ENCODE measurements at places on chromosomes 5 and 9. TPM values are rescaled to one million over a fixed set of nuclear protein-coding genes. Genes with fewer than 3 reads are reported as not detected.

DNA sequence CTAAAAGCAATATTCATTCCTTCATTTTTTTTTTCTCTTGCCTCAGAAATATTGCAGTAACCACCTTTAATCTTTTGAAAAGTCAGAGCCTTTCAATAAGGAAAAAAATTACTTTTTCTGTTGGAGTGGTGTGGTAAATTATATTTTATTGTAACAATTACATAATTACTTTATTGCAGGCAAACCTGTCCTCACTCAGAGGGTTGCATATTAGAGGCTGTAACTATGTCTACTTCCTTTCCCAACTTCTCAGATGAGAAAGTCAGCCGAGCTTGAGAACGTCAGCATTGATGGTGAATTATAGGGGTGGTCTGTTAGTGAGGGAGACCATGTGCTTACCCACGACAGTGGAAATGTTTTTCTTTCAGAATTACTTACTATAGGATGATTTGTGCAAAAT is 611.8 kb downstream of the KIF4B start:
- H3K27ac ChIP-seq: no peak overlapping the region
- no peak for DNase-seq
- peaks cover 38% of the 10 kb centered on the region for H3K27me3 ChIP-seq
- H3K4me3 ChIP-seq: no peak overlapping the region

DNA sequence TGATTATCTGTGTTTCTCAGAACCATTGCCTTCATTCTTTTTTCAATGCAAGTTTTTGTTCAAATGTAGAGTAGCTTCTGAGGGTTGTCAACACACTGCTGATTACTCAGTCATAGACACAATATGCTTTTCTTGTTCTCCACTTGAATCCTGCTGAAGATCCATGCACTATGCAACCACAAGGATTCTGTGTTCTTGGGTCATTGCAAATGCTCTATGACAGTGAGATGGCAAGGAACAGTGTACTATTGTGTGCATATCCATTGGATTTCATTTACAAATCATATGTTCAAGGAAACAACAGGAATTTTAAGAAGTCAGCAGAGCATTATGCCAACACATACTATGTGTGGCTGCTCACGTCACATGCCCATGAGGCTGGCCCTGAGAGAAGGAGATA is 1590.2 kb downstream of the EFNA5 start:
- no peaks in the 10 kb centered on the region for H3K27me3 ChIP-seq
- H3K4me1 ChIP-seq: no peaks in the 10 kb centered on the region
- no peaks in the 10 kb centered on the region for H3K36me3 ChIP-seq
- H3K27ac ChIP-seq: no peak overlapping the region
- no peak overlapping the region for H3K4me3 ChIP-seq

DNA sequence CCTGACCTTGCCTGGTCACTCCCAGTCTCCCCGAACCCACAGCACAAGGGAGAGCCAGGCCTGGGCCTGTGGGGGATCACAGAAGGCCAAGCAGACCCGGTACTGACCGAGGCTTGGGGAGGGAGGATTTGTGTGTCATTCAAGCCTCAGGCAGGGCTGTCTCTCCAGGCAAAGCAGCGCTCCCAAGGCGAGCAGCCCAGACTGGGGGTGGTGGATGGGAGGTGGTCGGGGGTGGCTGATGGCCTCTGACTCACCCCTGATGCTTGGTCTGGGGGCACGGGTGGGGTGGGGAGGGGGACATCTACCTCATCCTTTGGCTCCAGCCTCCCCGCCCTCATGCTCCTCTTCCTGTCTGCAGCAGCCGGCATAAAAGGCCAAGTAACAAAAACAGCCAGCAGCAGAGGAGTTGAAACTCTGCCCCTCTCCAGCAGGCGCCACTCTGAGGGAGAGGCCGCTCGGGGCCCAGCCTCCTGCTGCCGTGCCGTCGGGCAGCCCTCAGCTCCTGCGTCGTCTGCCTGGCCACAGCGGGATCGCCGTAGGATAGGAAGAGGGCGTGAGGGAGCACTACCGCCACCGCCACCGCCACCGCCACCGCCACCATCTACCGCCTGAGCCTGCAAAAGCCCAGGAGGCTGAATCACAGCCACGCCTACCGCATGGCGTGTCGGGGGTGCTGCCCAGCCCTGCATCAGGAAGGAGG is 166.0 kb downstream of the OLFM1 start:
- no peak overlapping the region for H3K27ac ChIP-seq
- H3K4me1 ChIP-seq: no peaks in the 10 kb centered on the region
- H3K36me3 ChIP-seq: no peaks in the 10 kb centered on the region
- no peak overlapping the region for H3K4me3 ChIP-seq
- H3K27me3 ChIP-seq: peaks cover 3% of the 10 kb centered on the region
- DNase-seq: no peak

DNA sequence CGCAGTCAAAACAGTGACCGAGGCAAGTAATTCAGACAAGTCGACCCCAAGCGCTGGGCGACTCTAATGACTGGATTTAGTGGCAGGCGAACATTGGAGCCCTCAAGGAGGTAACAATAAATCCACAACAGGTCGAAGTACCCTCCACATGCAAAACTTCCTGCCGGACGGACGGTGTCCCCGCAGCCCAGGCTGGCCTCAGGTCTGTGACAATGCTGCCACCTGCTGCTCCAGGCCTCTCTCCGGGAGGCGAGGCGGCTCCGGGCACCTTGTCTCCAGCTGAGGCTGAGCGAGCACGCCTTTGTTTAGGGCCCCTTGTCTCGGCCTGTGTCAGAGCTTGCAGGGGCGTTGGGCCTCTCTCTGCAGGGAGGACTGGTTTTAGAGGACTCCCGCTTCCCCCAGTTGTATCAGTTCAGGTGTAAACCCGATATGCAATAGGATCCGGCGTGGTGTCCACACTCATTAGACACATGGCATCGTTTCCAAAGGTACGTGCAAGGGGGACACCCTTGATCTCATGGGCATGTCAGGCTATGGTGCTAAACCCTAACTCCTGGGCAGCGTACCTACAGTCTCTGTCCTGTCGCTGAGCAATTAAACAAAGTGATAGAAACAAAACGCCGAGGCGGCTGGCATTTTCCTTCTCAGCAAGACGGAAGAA is 628.0 kb upstream of the ADAMTS16 start:
- peaks cover 4% of the 10 kb centered on the region for H3K27me3 ChIP-seq
- H3K4me3 ChIP-seq: no peak overlapping the region
- no peaks in the 10 kb centered on the region for H3K36me3 ChIP-seq

- no peak for DNase-seq
- H3K4me1 ChIP-seq: peaks cover 15% of the 10 kb centered on the region
- H3K36me3 ChIP-seq: no peaks in the 10 kb centered on the region
- no peak overlapping the region for H3K4me3 ChIP-seq
- peaks cover 11% of the 10 kb centered on the region for H3K27me3 ChIP-seq
- no peak overlapping the region for H3K27ac ChIP-seq
These were observed 21.7 kb upstream of the NRARP start for GRCh38 chr9:137323531-137324331.

DNA sequence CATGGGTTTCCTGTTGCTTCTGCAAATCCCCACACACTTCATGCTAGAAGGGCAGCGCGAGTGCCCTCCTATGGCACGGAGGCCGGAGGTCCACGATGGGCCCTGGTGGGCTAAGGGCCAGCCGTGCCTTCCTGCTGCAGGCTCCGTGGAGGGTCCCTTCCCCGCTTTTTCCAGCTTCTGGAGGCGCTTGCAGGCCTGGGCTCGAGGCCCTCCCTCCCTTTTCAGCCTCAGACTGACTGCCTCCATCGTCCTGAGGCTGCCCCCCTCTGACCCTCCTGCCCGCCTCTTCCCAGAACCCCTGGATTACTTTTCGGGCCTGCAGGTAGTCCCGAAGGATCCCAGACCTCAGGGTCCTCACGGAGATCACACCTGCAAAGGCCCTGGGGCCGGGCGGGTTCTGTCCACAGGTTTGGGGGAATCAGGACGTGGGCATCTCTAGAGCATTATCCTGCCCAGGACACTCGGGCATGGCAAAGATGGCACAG is 3.2 kb upstream of the TERT start:
- no peaks in the 10 kb centered on the region for H3K36me3 ChIP-seq
- no peak overlapping the region for H3K4me3 ChIP-seq
- H3K27ac ChIP-seq: no peak overlapping the region
- H3K27me3 ChIP-seq: no peaks in the 10 kb centered on the region

The ASS1 gene
- 14.3 TPM for total RNA-seq

- H3K36me3 ChIP-seq: peaks cover 5% of the 10 kb centered on the region
- H3K27me3 ChIP-seq: no peaks in the 10 kb centered on the region
- H3K4me3 ChIP-seq: no peak overlapping the region
- H3K27ac ChIP-seq: no peak overlapping the region
These were observed 2.4 kb upstream of the EXOC3 start for GRCh38 chr5:440401-441201.

The PRLR gene
- not detected for total RNA-seq

DNA sequence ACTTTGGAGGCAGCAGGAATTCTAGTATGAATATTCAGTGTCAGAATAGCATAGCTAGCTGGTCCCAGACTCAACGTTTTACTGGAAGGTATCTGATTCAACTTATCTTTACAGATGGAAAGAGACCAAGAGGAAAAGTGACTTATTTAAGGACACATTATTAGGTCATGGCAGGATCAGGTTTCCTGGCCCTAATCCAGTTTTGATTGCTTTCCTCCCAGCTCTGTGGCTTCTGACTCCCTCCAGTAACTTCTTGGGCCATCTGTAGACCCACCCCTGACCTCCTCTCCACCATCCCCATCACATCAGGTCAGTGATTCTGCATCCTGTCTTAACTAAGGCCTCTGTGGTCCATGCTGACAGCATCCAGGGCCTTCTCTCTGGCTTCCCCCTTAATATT is 38.4 kb downstream of the SH3TC2 start:
- peaks cover 8% of the 10 kb centered on the region for H3K27me3 ChIP-seq
- H3K36me3 ChIP-seq: no peaks in the 10 kb centered on the region
- no peak overlapping the region for H3K27ac ChIP-seq
- H3K4me1 ChIP-seq: peaks cover 2% of the 10 kb centered on the region
- H3K4me3 ChIP-seq: no peak overlapping the region

- DNase-seq: no peak
- peaks cover 5% of the 10 kb centered on the region for H3K27me3 ChIP-seq
- H3K36me3 ChIP-seq: no peaks in the 10 kb centered on the region
- H3K4me3 ChIP-seq: no peak overlapping the region
These were observed 51.4 kb upstream of the COL15A1 start for GRCh38 chr9:98892288-98892687.

DNA sequence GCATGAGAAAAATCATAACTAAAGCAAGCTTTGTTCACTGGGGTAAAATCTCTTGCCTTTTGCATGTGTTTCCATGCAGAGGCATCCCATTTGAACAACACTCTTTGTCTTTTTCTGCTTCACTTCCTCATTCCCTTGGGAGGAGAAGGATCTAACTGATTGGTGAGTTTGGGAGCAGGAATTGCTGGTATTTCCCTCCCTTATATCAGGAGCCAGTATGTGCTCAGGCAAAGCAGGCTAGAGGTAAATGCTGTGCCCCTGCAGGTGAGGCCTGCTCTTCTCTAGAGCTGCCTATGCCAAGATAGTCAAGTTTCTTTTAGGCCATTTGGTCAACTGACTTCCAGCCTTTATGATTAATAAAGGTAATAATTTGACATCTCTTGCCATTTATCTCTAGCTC is 179.9 kb downstream of the COX7C start:
- H3K4me1 ChIP-seq: no peaks in the 10 kb centered on the region
- H3K36me3 ChIP-seq: no peaks in the 10 kb centered on the region
- no peak overlapping the region for H3K4me3 ChIP-seq
- H3K27me3 ChIP-seq: peaks cover 12% of the 10 kb centered on the region
- no peak for DNase-seq

GRCh38 chr5:75319638-75320037 is 17.4 kb upstream of the HMGCR start:
- peaks cover 10% of the 10 kb centered on the region for H3K4me1 ChIP-seq
- H3K4me3 ChIP-seq: no peak overlapping the region
- no peaks in the 10 kb centered on the region for H3K36me3 ChIP-seq
- DNase-seq: no peak
- H3K27ac ChIP-seq: no peak overlapping the region

The SH3PXD2B gene
- total RNA-seq: 1.3 TPM

DNA sequence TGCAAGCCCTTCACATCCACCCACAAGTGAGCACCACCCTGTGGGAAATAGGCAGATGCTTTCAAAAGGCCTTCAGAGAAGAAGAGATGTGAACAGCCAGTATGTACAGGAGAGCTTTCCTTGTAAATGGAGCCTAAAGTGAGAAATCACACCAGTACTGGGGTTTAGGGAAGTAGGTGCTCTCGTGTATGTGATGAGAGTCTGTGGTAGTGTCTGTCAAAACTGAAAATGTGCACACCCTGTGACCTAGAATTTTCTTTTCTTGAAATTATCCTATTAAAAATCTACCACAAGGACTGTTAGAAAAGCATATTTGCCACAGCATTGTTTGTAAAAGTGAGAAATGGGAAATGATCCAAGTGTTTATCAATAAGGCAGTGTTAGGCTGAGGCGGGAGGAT is 16.6 kb downstream of the OTULINL start:
- no peak overlapping the region for H3K4me3 ChIP-seq
- no peak for DNase-seq
- H3K27ac ChIP-seq: no peak overlapping the region
- H3K27me3 ChIP-seq: no peaks in the 10 kb centered on the region
- peaks cover 21% of the 10 kb centered on the region for H3K36me3 ChIP-seq
- H3K4me1 ChIP-seq: peaks cover 60% of the 10 kb centered on the region

The NUTM2G gene
- total RNA-seq: not detected

The AGXT2 gene
- total RNA-seq: not detected

DNA sequence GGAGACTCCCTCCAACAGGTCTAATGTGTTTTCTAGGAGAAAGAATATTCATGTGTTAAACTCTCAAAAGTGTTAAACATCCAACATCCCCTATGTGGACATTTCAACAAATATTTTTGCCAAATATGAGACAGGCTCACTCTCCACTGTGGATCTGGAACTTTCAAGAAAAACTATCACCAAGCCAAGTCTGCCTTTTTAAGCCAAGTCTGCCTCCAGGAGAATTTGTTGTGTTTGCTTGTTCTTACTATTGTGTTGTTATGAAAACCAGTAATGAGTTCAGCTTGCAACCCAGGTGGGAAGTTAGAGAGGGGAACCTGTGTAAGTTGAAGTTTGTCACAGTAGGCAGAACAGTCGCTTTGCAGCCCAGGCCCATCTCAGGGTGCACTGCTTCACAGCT is 228.1 kb downstream of the NFIB start:
- DNase-seq: no peak
- no peak overlapping the region for H3K4me3 ChIP-seq
- no peaks in the 10 kb centered on the region for H3K36me3 ChIP-seq
- no peaks in the 10 kb centered on the region for H3K4me1 ChIP-seq

DNA sequence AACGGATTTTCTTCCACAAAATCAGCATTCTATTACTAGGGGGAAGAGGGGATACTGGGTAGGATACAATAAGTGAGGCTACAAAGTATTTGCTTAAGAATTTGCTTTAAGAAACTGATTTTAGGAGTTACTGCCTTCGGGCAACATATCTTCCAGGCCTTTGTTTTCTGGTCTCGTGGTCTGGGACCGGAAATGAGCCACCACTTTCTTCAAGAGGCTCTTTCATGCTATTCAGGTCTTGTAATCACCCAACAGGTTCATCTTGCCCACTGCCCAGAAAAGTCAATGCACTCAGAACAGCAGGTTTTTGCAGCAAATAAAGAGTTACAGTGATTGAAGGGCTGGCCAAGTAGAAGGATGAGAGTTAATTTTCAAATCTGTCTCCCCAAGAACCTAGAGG is 6.6 kb upstream of the AOPEP start:
- H3K4me1 ChIP-seq: no peaks in the 10 kb centered on the region
- H3K36me3 ChIP-seq: no peaks in the 10 kb centered on the region
- no peak overlapping the region for H3K27ac ChIP-seq
- no peak for DNase-seq
- H3K27me3 ChIP-seq: peaks cover 13% of the 10 kb centered on the region

The SV2C gene
- total RNA-seq: not detected

The SOX30 gene
- total RNA-seq: 0.57 TPM

The PCDHA9 gene
- total RNA-seq: not detected
